Cortex of kidney (tissue), 1 donor: ENCODE measurements at places on chromosomes 4 and X.

- no peak for DNase-seq
These were observed 194.6 kb downstream of the MAML3 start for GRCh38 chr4:139959396-139959795.

GRCh38 chr4:25100021-25100555 is 60.2 kb downstream of the SEPSECS start:
- DNase-seq, result no peak

DNA sequence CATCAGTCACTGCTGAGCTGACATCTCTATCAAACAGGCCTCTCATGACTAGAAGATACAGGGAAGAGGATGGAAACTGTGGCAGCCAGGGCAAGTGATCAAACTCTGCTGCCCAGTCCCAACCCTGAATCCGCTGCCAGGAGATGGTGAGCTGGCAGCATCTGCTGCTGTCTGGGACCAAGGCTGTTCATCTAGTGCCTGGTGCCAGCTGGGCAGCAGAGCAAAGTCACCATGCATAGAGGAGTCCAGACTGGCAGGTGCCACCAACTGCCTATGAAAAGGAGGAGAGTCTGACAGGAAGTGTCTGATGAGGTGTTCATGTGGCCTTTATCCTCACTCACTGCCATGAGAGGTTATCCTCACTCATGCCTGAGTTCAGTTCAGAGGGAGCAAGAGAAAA is 518.9 kb downstream of the MID1IP1 start:
- DNase-seq, result no peak

- no peak for DNase-seq
These were observed 1.6 kb upstream of the ARMCX4 start for GRCh38 chrX:101483705-101484104.

- DNase-seq, result no peak
These were observed 98.0 kb upstream of the DKK2 start for GRCh38 chr4:107133965-107134653.

DNA sequence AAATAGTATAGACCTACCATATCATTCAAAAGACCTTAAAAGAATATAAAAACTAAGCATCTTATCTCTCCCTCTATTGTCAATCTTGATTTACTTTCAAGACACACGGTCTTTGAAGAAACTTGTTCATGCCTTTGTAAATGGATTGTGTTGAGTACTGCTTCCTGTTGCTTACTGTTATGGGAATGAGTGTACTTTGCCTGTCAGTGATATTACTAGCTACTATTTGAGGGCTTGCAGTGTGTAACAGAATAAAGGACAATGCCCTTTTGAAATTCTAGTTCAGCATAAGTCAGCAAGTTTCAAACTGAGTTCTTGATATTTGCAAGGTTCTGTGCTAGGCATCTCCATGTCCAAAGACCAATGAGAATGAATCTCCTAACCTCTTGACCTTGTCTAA is 36.0 kb downstream of the CDKL5 start:
- DNase-seq, result no peak

- no peak for DNase-seq
These were observed 275.9 kb upstream of the VCX3A start for GRCh38 chrX:6810776-6811175.

GRCh38 chr4:164012396-164013027 is 518.0 kb downstream of the TMA16 start:
- no peak for DNase-seq
